ENCODE measurements at places on chromosomes 7 and 10. TPM values are rescaled to one million over a fixed set of nuclear protein-coding genes. Genes with fewer than 3 reads are reported as not detected.

The ANKIB1 gene
- total RNA-seq: 59.0 TPM

The SPDYE2B gene
- not detected for total RNA-seq

The TEX36 gene
- not detected for total RNA-seq

The MASTL gene
- 10.3 TPM for total RNA-seq

The RNF148 gene
- total RNA-seq: 2.2 TPM

The SRGN gene
- total RNA-seq: 130 TPM

The LRRC17 gene
- 4.0 TPM for total RNA-seq

- no peak for DNase-seq
Measured at GRCh38 chr7:117186218-117187010, 136.4 kb downstream of the WNT2 start.

DNA sequence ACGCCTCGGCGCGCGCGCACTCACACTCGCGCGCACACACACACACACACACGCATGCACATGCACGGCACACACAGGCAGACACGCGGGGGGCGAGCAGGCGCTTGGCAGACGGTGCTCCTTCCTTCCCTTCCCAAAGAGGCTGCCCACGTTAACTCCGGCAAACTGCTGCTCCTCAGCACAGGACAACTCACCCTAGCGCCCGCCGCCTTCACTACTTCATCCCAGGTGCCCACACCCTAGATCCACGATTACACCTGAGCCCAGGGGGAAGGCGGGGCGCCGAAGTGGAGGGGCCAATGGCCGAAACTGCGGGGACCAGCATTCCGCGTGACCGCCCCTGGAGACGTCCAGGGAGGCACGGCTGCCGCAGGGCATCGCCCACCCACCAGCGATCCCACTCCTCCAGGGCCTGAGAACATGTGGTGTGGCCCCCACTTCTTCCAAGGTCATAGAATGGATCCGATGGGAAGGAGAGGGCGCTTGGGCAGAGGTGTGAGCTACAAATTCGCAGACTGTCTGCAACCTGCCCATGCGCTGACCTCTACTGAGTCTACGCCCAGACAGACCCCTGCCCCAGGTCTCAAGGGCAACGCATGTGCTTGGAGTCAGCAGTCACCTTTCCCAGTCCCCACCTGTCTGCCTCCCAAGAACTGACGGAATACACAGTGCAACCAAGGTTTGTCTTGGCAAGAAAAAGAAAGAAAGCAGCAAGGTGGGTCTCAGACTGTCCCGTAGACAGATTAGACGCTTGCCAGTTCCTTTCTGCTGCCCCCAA, 74.6 kb downstream of the CALN1 start:
- no peak for DNase-seq

- DNase-seq: peak; percentile 94
Measured at GRCh38 chr7:102306916-102307677, 20.4 kb downstream of the SH2B2 start.

DNA sequence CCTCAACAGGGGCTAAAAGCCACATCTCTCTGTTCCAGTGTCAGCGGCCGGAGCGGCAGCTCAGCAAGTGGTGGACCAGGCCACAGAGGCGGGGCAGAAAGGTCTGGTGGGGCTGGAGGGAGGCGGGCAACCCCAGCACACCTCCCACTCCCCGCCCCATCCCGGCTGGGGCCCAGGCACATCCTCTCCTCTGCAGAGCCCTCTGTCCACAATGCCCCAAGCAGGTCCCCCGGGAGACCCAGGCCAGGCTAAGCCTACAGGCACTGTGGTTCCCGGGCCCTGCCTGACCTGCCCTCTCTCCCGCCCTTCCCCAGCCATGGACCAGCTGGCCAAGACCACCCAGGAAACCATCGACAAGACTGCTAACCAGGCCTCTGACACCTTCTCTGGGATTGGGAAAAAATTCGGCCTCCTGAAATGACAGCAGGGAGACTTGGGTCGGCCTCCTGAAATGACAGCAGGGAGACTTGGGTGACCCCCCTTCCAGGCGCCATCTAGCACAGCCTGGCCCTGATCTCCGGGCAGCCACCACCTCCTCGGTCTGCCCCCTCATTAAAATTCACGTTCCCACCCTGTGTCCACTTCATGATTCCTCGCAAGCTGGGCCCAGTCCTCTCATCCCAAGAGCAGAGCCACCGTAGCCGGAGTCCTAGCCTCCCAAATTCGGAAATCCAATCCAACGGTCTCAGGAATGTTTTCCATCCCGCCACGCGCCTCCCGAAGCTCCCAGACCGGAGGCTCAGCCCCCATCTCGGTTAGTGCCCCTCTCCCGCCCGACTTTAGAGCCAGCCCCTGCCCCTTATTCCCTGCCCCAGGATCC, 2.1 kb downstream of the ADIRF start:
- peak; percentile 34 for DNase-seq

- DNase-seq: no peak
Measured at GRCh38 chr10:29691564-29692072, 56.8 kb upstream of the SVIL start.

DNA sequence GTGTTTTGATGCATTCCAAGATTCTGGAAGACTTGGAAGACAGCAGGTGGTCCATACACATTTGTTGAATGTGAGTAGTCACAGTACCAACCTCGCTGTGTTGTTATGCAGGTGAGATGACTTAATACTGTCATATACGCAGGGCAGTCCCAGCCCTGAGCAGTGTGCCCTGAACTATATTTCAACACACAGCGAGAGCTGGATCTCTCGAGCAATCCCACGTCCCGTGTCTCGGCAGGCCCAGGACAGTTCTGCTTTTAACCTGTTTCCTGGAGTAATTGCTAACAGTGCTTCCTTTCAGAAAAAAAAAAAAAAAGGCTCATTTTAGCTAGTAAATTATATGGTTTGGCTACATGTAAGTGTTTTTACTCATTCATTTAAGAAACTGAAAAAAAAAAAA, 179.7 kb downstream of the PRKCQ start:
- DNase-seq: no peak

- DNase-seq: no peak
Measured at GRCh38 chr10:70799124-70799523, 13.9 kb upstream of the TBATA start.

DNA sequence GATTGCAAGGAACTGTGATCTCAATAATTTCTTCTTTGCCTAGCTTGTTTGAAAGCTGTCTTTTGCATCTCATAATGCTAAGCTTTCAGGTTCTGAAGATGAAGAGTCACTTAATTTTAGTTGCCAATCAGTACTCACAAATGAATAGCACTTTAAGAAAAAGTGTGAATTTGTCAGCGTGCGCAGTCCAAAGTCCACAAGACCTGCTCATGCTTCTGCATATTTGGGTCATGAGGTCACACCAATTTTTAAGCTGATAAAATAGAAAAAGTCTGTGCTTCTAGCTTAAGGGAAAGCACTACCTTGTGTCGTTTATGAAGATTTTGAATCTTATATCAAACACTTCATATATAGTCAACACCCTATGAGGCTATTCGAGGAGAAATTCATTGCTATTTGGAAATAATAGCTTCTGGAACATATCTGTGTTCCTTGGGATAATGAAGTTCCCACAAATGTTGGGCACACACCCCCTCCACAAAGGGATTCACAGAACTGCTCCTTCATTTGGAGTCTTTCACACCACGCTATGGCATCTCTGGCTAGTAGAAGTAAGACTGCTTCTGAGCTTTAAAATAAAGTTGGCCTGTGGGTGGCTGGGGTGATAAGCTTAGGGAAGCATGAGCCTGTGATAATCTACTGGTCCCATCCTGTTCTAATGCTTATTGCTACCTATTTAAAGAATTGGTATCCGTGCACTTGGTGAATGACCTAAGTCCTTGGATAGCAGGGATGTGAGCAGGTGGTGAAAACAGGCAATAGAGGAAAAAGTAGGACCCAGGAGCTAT, 33.3 kb downstream of the A1CF start:
- no peak for DNase-seq

- no peak for DNase-seq
Measured at GRCh38 chr7:139124084-139124914, 14.8 kb upstream of the ZC3HAV1 start.

- peak; percentile 89 for DNase-seq
Measured at GRCh38 chr7:77538281-77539212, 1.5 kb downstream of the PTPN12 start.

GRCh38 chr10:5108658-5109416, 14.6 kb downstream of the AKR1C3 start:
- no peak for DNase-seq

- no peak for DNase-seq
Measured at GRCh38 chr10:113552701-113553100, at the start of gene HABP2. HABP2 (plus strand) TSS chr10:113553053; CDS start chr10:113553122, 69 bp downstream.

DNA sequence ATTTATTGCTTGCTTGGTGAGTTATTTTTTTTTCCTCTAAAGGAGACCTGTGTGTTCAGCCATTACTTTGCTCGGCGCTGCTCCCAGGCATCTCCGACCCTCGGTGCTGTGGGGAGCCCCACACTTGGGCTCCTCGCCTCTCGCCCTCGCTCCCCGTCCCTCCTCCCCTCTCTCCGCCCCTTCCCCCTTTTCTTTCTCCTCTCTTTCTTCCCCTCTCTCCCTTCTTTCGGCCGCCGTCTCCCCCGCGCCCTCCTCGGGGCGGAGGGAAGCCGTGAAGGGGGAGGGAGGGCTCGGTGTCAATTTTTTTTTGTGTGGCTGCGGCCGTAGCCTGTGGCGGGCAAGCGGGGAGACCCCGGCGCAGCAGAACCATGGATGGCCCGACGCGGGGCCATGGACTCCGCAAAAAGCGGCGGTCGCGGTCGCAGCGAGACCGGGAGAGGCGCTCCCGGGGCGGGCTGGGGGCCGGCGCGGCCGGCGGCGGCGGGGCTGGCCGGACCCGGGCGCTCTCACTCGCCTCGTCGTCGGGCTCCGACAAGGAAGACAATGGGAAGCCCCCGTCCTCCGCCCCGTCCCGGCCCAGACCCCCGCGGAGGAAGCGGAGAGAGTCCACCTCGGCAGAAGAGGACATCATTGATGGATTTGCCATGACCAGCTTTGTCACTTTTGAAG, 1.1 kb downstream of the AUTS2 start:
- DNase-seq: peak; percentile 72

DNA sequence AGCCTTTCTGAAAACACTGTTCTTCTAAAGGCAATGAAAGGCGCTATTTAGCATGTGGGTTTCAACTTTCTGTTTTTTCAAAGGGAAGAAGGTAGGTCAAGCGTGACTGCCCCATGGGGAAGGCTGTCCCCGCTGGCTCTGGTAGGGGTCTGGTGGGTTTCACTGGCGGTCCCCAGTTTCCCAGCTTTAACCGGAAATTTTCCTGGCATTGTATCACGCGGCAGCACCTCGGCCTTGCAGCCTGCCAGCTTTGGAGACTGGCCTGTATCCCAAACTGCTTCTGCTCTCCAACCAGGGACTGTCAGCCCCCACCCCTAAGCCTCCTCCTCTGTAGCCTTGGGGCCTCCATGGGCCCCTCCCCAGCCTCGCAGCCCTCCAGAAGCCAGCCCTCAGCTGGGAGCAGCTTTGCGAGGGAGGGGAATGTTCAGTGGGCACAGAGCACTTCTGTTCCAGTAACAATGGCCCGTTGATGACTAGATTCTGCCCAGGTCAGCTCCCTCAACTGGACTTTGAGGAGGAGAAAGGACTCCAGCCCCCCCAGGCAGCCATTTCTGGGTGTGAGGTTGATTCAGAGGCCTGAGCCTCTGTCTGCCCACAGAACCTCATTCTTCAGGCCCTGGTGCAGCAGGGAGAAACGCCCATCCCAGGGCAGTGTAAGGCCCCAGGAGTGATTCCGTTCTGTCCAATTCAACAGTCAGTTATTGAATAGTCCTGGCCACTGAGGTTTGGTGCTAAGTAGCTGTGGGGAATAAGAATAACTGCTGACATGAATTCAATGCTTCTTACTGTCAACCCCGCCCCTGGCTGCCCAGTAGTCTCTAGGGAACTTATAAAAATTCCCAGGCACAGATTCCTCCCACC, 17.1 kb downstream of the CHST3 start:
- DNase-seq: no peak

DNA sequence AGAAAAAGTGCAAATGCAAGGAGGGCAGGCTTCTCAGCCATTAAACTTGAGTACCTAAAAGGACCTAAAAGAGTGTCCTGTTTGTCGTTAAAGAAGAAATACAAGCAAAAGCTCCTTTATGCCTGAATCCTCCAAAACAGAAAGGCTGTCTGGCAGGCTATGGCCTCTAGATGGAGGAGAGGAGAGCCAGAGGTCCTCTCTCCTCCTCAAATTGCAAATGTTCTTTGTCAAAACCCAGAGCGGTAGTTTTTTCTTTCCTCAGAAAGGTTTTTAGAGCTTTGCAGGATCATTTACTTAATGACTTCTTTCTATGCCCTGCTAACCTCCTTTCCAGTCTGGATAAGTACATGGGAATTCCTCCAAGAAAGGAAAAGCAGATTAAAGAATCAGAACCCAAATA, 1.9 kb upstream of the SORCS1 start:
- no peak for DNase-seq

DNA sequence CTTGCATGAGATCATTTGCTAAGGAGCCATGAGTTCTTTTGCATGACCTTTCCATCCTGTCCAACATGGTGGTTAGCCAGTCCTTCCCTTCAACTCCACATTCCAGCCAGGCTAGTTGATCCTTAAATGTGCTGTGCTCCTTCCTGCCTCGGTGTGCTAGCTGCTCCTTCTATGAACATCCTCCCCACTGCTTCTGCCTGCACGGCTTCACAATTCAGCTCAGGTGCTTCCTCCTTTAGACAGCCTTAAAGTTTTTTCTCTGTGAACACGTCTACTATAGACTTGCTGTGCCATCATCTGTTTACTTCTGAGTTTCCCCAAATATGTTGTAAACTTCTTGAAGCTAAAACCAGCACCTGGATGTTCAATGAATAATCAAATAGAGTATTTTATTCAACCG, 95.5 kb downstream of the OTUD1 start:
- DNase-seq: no peak

DNA sequence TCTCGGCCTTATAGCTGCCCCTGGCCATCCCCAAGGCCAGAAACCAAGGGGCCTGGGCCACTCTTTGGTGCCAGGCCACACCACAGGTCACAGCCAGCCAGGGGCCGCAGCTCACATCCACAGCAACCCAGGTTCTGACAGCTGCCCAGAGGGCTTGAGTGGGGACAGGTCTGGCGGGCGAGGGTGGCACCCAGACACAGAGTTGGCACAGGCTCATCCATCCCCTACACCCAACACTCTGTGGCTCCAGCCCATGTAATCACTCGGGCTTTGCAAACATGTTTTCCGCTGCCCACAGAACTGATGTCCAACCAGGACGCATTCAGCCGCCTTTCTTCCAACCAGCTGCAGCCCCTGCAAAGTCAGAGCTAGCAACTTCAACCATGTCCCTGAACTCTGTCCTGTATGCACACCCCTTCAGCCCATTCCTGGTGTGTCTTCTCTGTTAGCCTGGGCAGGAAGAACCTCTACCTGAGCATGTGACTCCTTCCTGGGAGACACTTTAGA, 57.7 kb upstream of the PPP2R2D start:
- DNase-seq: no peak

- DNase-seq: no peak
Measured at GRCh38 chr7:26440233-26441001, 148.8 kb downstream of the SNX10 start.

GRCh38 chr7:18975276-18975675, 142.2 kb downstream of the TWIST1 start:
- no peak for DNase-seq

- no peak for DNase-seq
Measured at GRCh38 chr7:38658921-38659320, 27.7 kb upstream of the AMPH start.

- no peak for DNase-seq
Measured at GRCh38 chr7:155166108-155166507, 96.0 kb downstream of the HTR5A start.

All from kidney (tissue), 22 donors.